DMS79 treated with DMSO at 0.1 percent for 48 hours (cell line): ENCODE measurements at places on chromosomes 1 and 21.

DNA sequence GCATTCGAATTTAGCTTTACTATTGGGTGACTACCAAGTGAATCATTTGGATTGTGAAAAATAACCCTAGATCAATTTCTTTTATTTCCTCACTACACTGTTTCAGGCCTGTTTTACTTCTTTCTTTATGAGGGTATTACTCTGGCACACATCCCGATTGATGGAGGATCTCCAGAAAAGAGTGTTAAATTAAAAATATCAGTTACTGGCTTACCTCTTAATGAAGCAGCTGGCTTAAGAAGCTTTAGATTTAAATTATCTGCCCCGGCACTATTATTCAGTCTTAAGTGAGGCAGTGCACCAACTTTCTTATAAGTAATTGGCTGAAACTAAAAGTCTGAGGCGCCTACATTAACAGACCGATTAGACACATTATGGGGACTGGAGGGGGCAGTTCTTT lies 1097.4 kb downstream of the TTLL7 start:
- no peak for DNase-seq

DNA sequence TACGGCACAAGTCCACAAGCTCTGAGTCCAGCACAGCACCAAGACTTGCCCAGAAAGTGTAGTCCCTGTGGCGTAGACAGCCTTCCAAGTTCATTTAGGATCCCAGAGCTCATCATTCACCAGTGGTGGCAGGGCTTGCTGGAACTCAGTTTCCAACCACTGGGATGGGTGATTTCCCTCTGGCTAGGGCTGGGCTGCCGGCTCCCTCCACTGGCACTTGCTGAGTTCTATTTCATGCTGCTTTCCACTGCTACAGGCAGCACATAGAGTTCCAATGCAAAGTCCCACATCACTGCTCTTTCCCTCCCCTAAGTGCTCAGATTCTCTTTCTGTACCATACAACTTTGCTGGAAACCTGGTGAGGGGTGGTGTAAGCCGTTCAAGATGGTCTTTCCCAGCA lies 510.3 kb upstream of the TMPRSS15 start:
- DNase-seq: no peak

DNA sequence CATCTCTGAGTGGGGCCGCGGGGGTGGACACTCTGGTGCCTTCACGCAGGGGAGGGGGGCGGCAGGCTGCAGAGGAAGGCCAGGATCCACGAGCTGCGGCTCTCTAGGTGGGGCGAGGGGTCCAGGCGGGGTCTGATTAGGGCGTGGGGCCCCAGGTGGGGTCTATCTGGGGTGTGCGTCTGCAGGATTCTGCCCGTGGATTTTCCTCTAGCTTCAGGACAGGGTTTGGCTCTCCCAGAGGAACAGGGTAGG lies 6.3 kb downstream of the JMJD4 start:
- no peak for DNase-seq

GRCh38 chr1:161702250-161702649 lies 4.8 kb upstream of the FCRLA start:
- DNase-seq: no peak

DNA sequence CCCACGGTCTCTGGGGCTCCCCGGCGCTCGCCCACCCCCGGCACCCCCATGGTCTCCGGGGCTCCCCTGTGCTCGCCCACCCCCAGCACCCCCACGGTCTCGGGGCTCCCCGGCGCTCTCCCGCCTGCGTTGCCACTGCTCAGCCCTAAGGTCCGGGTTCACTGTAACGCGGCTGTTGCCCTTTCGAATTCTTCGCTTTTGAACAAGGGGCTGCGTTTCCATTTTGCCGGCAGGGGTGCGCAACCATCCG lies 5.2 kb upstream of the FTCD start:
- DNase-seq: no peak

DNA sequence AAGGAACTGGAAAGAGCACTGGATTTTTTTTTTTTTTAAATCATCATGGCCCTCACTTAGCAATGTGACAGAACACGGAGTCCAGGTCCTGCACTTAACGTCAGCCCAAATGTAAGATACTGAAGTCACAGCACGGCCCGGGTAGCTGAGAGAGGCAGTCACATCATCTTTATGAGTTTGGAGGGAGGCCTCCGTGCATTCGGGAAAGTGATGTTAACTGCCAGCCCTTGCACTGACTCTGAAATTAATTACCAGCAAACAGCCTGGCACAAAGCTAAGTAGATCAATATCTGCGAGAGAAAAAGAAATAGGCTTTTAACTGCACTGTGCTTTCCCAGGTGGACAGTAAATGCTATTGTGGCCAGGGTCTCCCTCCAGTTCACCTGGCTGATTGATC lies 109.5 kb upstream of the ADAR start:
- DNase-seq: no peak

GRCh38 chr1:200428482-200429205 lies 18.8 kb upstream of the ZNF281 start:
- DNase-seq: no peak

- DNase-seq: peak; percentile 89
These were observed 926 bp upstream of the ATP1B1 start for GRCh38 chr1:169105434-169106094.

- DNase-seq: no peak
These were observed 67.6 kb downstream of the OLFML2B start for GRCh38 chr1:161956097-161956496.

DNA sequence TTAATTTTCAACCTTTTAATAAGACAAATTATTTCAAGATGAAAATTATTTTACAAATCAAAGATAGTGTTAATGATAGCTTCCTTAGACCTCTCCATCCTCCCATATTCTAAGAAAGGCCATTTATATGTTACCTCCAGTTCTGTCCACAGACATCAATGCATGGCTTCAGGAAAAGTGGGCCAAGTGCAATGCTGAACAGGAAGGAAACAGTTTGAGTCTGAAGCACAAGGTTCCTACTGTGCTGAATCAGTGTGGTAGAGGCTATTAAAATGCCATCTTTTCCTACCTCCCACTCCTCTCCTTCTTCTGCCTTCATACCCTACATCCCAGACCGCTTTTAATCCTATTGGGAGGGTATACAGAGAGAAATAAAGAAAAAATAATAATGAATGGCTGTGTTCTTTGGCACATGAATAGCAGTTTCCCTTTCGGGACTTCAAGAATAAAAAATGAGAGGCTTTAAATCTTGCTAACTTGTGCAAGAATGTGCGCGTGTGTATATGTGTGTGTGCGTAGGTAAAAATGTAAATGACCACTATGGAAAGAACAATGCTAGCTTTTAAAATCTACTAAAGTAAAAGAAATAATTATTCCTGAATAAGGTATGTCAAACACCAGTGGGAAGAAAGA lies 62.6 kb upstream of the C1orf105 start:
- no peak for DNase-seq

- DNase-seq: no peak
These were observed 1.2 kb upstream of the LHX4 start for GRCh38 chr1:180228648-180229482.

DNA sequence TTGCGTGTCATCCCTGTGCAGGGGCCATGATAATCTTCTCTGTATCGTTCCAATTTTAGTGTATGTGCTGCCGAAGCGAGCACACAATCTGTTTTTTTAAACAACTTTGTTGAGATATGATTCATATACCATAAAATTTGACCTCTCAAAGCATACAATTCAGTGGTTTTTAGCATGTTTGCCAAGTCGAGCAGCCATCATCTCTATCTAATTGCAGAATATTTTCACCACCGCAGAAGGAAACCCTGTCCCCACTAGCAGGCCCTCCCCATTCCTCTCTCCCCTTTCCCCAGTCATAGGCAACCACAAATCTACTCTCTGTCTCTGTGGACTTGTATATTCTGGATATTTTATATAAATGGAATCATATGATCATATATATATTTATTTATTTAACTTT lies 78.7 kb upstream of the TINAGL1 start:
- no peak for DNase-seq

GRCh38 chr1:88985032-88985431 lies 7.4 kb downstream of the KYAT3 start:
- peak; percentile 52 for DNase-seq

DNA sequence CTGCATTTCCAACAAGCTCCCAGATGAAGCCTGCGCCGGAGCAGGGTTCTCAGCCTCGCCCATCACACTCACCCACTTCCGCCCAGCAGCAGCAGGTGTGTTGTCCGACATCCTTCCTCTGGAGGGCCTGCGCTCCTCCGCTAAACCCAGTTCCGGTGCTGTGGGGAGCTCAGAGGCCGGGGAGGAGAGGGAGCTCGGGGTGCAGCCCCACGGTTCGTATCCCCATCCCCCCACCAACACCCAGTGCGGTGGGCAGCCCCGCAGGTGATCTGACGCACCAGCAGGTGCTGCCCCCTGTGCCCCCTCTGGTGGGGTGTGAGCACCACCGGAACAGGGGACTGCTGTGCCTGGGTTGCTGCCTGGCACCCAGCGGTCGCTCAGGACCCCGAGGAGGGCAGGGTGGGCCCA lies 3.4 kb upstream of the PEX10 start:
- peak; percentile 67 for DNase-seq

DNA sequence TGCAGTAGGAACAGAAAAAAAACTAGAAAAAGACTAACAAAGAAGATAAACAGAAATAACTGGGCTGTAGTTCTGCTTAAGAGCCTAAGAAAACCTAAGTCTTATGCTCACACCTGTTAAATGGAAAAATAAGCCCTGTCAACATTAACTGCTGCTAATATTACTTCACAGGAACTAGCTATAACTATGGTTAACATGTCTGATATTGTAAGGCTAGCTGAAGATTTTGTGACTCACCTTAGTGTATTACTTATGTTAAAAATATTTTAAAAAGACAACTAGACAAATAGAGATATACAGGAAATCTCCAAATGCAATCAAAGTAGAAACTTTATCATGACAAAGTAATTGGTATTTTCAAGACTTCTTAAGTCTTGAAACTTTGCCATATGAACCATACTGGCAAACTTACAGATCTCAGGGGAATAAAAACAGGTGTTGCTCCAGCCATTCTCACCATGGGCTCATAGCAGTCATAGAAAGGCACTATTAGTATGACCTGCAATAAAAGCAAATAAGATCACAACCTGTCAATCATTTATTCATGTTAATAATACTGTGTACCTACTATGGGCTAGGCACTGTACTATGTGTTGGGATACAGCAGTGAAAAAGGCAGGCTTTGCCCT lies 30.7 kb downstream of the KYAT3 start:
- no peak for DNase-seq

DNA sequence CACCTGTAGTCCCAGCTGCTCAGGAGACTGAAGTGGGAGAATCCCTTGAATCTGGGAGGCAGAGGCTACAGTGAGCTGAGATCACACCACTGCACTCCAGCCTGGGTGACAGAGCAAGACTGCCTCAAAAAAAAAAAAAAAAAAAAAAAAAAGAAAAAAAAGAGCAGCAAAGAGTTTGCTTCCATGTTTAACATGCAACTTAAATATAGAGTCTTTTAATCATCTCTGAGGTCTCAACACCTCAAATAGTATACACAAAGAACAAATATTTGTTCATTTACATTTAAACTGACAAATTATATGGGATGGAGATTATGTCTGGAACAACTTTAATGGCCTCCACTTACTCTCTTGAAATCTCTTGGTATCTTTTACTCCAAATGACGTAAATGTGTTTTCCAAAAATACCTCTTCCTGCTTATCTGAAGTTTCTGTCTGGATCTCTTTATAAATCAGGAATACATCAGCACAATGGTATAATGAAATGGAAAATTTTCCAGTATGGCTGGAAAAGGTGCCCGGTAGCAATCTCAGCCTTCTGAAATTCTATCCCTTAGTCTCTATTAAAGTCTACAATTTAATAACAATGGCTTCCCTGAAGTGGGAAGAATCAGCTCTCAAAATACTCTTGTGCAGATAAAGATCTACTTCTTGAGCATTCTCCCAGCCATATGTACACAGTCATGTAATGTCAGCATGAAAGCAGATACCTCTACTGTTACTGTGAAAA lies 258.5 kb downstream of the OMA1 start:
- no peak for DNase-seq
